ENCODE measurements at places on chromosomes 3 and 15.

DNA sequence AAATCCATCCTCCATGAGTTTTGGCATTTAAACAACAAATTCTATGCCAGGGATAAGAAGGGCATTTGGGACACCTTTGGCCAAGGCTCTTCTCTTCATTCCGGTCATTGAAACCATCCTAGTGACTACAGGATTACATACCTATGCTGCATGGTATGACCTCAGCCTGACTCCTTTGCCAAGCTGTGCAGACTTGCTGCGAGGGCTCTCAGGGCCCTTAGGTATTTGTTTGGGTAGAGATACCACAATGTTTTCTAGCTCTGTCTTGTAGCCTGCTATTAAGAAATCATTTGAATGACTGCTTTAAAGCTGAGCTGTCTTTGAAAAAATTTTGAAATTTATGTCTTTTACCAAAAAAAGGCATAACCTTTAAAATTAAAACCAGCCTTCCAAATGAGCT, 749.8 kb upstream of the SGO1 start:
- H3K27ac ChIP-seq: no peak overlapping the region
- H3K36me3 ChIP-seq: no peaks in the 10 kb centered on the region
- no peaks in the 10 kb centered on the region for H3K4me1 ChIP-seq
- no peak overlapping the region for H3K4me3 ChIP-seq

GRCh38 chr3:155354658-155355057, 61.2 kb upstream of the STRIT1 start:
- H3K27me3 ChIP-seq: no peaks in the 10 kb centered on the region
- no peak overlapping the region for H3K27ac ChIP-seq
- H3K4me1 ChIP-seq: no peaks in the 10 kb centered on the region

DNA sequence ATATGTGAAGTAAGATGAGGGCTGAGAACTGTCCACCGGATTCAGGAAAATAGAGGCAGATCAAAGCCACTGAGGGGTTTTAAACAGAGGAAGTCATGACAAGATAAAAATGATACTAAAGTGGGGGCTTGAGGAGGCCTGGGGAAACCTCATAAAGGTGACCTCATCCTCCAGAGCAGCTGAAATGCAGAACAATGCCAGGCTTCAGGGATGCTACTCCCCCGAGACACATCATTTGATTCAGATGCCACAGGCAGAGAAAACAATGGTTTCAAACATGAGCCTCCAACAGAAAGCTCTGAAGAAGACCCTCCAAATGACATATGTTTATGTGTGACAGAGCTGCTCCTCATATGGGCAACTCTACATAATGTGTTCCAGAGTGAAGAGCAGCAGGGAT, 6.4 kb downstream of the CFAP20DC start:
- no peak overlapping the region for H3K27ac ChIP-seq
- H3K4me1 ChIP-seq: no peaks in the 10 kb centered on the region
- DNase-seq: no peak
- no peak overlapping the region for H3K4me3 ChIP-seq
- no peaks in the 10 kb centered on the region for H3K36me3 ChIP-seq
- no peaks in the 10 kb centered on the region for H3K27me3 ChIP-seq

DNA sequence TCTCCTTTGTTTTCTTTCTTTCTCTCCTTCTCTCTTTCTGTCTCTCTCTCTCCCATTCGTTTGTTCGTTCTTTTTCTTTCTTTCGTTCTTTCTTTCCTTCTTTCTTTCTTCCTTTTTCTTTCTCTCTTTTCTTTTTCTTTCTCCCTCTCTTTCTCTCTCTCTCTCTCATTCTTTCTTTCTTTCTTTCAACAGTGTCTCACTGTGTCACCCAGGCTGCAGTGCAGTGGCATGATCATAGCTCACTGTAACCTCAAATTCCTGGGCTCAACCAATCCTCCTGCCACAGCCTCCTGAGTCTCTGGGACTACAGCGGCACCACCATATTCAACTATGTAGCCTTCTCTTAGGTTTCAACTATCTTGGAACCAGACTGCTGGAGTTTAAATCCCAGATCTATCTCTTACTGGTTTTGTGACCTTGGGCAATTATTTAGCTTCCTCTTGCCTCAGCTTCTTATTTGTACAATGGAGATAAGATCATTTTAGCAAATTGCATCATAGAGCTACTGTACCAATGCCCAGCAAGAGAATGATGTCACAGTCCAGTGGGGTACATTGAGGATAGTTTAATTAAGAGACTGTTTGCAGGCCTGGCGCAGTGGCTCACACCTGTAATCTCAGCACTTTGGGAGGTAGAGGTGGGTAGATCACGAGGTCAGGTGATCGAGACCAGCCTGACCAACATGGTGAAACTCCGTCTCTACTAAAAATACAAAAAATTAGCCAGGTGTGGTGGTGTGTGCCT, 27.3 kb upstream of the PARL start:
- H3K4me1 ChIP-seq: no peaks in the 10 kb centered on the region
- H3K4me3 ChIP-seq: no peak overlapping the region
- peaks cover 12% of the 10 kb centered on the region for H3K27me3 ChIP-seq
- no peak for DNase-seq
- H3K36me3 ChIP-seq: no peaks in the 10 kb centered on the region
- no peak overlapping the region for H3K27ac ChIP-seq

DNA sequence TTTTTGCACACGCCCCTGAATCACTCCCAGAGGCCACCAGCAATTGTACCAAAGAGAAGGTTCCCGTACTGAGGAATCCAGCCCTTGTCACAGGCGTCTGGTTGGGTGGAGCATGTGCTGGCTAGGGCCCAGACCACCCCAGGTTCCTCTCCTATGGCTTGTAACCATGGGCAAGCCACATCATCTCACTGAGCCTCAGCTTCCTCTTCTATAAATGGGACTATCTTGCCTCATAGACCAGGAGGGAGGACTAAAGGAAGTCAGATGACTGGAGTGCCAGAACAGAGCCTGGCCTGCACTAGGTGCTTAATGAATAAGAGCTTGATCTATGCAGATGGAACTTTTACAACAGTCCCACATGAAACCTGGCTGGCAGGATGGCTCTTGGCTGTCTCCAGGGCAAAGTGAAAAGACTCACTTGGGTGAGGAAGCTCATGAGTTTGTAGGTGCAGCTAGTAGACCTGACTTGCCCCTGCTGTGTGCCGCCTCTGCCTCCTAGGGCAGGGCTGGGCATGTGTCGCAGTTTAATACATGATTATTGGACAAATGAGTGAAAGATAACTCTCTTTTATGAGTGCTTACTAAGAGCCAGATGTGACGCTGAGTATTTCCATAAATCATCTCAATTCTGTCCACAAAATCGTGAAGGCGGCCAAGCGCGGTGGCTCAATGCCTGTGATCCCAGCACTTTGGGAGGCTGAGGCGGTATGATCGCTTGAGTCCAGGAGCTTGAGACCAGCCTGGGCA, 29.3 kb downstream of the CTSH start:
- peak overlapping the region; percentile 59 for H3K27ac ChIP-seq
- DNase-seq: no peak
- H3K27me3 ChIP-seq: no peaks in the 10 kb centered on the region
- peaks cover 44% of the 10 kb centered on the region for H3K36me3 ChIP-seq
- no peak overlapping the region for H3K4me3 ChIP-seq
- H3K4me1 ChIP-seq: peaks cover 17% of the 10 kb centered on the region

DNA sequence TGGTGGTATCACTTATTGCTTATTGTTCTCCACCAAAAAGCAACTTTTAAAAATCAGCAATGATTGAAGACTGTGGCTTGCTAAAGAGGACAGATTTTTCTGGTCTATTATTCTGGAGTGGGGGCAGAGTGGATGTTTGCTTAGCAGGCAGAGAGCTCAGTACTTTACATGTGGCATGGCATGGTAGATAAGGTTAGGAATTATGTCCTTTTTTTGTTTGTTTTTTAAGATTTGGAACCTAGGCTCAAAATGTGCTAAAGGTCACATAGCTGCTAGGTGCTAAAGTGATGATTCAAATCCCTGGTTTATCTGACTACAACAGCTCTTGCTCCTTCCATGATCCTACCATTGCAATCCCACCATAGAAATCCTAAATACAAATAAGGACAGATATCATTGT, 331.0 kb upstream of the ADAMTS9 start:
- no peak for DNase-seq
- no peak overlapping the region for H3K27ac ChIP-seq
- no peaks in the 10 kb centered on the region for H3K36me3 ChIP-seq

DNA sequence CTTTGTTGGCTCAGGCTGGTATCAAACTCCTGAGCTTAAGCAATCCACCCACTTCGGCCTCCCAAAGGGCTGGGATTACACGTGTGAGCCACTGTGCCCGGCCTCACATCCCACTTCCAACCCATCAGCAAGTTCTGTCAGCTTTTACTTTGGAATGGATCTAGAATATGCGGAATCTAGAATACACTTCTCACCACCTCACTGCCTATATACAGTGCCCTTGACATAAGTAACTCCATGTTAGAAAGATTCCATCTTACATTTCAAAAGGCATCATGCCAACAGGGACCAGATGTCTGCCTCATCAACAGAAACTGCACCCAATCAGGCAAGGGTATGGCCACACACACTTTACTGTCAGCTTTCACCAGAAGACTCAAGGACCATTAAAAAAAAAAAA, 9.9 kb upstream of the RBSN start:
- H3K27me3 ChIP-seq: peaks cover 40% of the 10 kb centered on the region
- H3K4me1 ChIP-seq: peaks cover 6% of the 10 kb centered on the region
- H3K36me3 ChIP-seq: no peaks in the 10 kb centered on the region
- no peak for DNase-seq

GRCh38 chr15:72155635-72156616, 37.7 kb downstream of the SENP8 start:
- H3K4me3 ChIP-seq: peak overlapping the region; percentile 92
- DNase-seq: peak; percentile 64
- H3K27ac ChIP-seq: peak overlapping the region; percentile 56
- H3K36me3 ChIP-seq: no peaks in the 10 kb centered on the region

DNA sequence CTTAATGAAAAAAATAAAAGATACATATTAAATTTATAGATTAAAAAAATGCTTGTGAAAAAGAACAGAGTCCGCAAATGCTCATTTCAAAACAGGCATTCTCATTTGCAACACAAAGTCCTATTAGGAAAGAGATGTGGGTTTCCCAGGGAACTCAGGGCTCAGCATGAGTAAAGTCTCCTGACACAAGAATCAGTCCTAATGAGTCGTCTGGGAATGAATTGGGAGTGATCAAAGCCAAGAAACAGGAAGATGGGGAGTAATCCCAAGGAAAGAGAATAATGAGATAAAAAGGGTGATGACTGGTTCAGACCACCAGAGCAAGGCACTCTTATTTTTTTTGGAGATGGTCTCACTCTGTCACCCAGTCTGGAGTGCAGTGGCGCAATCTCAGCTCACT, 443.7 kb downstream of the NR2F2 start:
- no peaks in the 10 kb centered on the region for H3K36me3 ChIP-seq
- no peak for DNase-seq
- H3K4me3 ChIP-seq: no peak overlapping the region
- no peaks in the 10 kb centered on the region for H3K4me1 ChIP-seq

DNA sequence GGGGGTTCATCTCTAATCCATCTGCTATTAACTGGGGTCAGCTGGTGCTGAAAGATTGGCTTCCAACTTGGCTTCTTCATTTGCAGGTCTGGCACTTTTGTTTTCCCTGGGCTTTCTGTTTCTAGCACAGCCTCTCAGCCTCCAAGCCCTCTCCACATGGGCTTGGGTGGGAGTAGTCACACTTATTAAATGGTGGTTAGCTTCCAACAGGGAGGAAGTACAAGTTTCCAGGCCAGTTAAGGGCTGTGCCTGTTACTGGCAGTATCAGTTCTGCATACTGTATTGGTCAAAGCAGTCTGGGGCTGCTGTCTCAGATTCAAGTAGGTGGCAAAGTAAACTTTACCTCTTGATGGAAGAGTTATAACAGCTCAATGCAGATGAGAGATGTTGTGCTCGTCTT, 627.1 kb upstream of the CCDC54 start:
- no peak overlapping the region for H3K27ac ChIP-seq
- H3K27me3 ChIP-seq: no peaks in the 10 kb centered on the region
- H3K4me3 ChIP-seq: no peak overlapping the region
- peaks cover 2% of the 10 kb centered on the region for H3K36me3 ChIP-seq
- H3K4me1 ChIP-seq: no peaks in the 10 kb centered on the region

- H3K27ac ChIP-seq: no peak overlapping the region
- peak; percentile 18 for DNase-seq
- H3K4me3 ChIP-seq: no peak overlapping the region
- H3K27me3 ChIP-seq: no peaks in the 10 kb centered on the region
These were observed 129.8 kb downstream of the SATB1 start for GRCh38 chr3:18295171-18295920.

DNA sequence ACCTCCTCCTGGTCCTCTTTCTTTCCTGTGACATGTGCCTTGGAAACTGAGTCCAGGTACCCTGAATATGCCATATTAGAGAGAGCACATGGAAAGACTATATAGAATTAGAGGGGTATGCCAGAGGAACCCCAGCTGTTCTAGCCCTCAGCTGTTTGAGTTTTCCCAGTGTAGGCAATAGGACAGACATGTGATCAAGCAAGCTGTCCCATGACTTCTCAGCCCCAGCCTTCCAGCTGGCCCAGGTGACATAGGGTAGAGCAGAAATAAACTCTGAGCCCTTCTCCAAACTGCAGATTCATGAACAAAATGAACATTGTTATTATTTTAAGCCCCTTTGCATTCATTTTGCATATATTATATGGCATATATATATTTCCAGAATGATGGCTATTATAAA, 118.7 kb downstream of the PPM1L start:
- no peak overlapping the region for H3K27ac ChIP-seq
- H3K4me3 ChIP-seq: no peak overlapping the region
- no peaks in the 10 kb centered on the region for H3K27me3 ChIP-seq
- H3K4me1 ChIP-seq: peaks cover 2% of the 10 kb centered on the region

DNA sequence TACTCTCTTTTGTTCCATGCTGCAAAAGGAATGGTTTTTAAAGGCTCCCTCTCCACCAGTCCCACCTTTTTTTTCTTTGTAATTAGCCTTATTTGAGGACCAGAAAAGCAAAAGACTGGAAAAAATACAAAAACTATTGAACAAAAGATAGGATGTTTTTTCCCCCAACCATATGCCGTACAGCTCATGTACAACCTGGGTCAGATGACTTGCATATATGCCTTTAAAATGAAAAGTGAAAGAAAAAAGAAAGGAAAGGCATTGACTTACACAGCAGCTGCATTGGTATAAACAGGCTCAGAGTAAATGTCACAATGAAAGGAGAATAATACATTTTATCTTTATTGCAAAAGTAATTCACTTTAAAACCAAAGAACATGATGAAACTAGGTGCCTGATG, 69.5 kb upstream of the CMC1 start:
- H3K36me3 ChIP-seq: peaks cover 4% of the 10 kb centered on the region
- peak overlapping the region; percentile 71 for H3K27ac ChIP-seq
- no peaks in the 10 kb centered on the region for H3K27me3 ChIP-seq

GRCh38 chr15:41473418-41473817, 20.3 kb upstream of the ITPKA start:
- H3K36me3 ChIP-seq: peaks cover 47% of the 10 kb centered on the region
- H3K27ac ChIP-seq: no peak overlapping the region
- H3K27me3 ChIP-seq: no peaks in the 10 kb centered on the region
- DNase-seq: no peak

GRCh38 chr15:27869697-27870281, 229.3 kb downstream of the OCA2 start:
- peaks cover 2% of the 10 kb centered on the region for H3K4me1 ChIP-seq
- no peak for DNase-seq
- no peak overlapping the region for H3K4me3 ChIP-seq
- no peaks in the 10 kb centered on the region for H3K36me3 ChIP-seq
- no peaks in the 10 kb centered on the region for H3K27me3 ChIP-seq

GRCh38 chr3:195171093-195171873, 99.7 kb downstream of the XXYLT1 start:
- no peak overlapping the region for H3K27ac ChIP-seq
- peaks cover 15% of the 10 kb centered on the region for H3K4me1 ChIP-seq
- DNase-seq: no peak
- peaks cover 7% of the 10 kb centered on the region for H3K27me3 ChIP-seq

Measured in stimulated activated naive B cell treated with anti-CD40 and anti-IgM and Interleukin-4, amounts not matched to agents 10 μg/mL and 1 μg/mL and 100 μg/mL, for 72 hours (primary cell).